Breast epithelium (tissue), 4 donors: ENCODE measurements at places on chromosomes 5 and 9. TPM values are rescaled to one million over a fixed set of nuclear protein-coding genes. Genes with fewer than 3 reads are reported as not detected.

- no peaks in the 10 kb centered on the region for H3K36me3 ChIP-seq
- no peaks in the 10 kb centered on the region for H3K4me1 ChIP-seq
- DNase-seq = no peak
- no peak overlapping the region for H3K27ac ChIP-seq
These were observed 43.7 kb upstream of the PRSS3 start for GRCh38 chr9:33751536-33752129.

- H3K4me3 ChIP-seq = no peak overlapping the region
- H3K4me1 ChIP-seq = peaks cover 6% of the 10 kb centered on the region
- DNase-seq = no peak
- H3K27ac ChIP-seq = peak overlapping the region; percentile 6
- no peaks in the 10 kb centered on the region for H3K27me3 ChIP-seq
- H3K36me3 ChIP-seq = no peaks in the 10 kb centered on the region
These were observed 78.6 kb downstream of the MRPS27 start for GRCh38 chr5:72241346-72242003.

GRCh38 chr5:160240350-160240749 lies 11.0 kb downstream of the FABP6 start:
- no peak for DNase-seq
- no peak overlapping the region for H3K27ac ChIP-seq
- H3K36me3 ChIP-seq = no peaks in the 10 kb centered on the region
- no peaks in the 10 kb centered on the region for H3K4me1 ChIP-seq
- no peak overlapping the region for H3K4me3 ChIP-seq

DNA sequence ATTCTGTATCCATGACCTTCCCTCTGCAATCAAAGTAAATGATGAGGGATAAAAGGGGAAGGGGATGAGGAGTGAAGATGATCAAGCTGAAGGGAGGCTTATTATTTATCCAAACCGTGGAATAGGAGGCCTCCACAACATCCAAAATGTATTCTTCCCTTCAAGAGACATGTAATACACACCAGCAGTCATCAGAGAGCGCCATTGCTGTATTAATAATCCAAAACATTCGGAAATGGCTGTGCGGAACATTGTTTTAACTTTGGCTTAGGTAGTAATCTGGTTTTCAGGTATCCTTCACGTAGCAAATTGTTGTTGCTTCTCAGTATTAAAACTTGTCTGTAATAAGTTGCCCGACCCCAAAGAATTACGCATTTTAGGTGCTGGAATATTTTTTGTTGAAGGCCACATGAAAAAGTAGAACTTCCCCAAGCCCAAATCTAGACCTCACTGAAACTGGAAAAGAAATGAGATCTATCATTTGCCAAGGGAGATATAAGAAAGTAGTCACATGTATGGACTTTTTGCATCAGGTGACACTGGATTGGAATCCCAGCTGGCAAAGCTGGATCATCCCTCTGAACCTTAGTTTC lies 2.6 kb upstream of the BOD1 start:
- no peaks in the 10 kb centered on the region for H3K36me3 ChIP-seq
- H3K27me3 ChIP-seq = no peaks in the 10 kb centered on the region
- no peaks in the 10 kb centered on the region for H3K4me1 ChIP-seq
- no peak overlapping the region for H3K27ac ChIP-seq
- no peak overlapping the region for H3K4me3 ChIP-seq
- DNase-seq = no peak

DNA sequence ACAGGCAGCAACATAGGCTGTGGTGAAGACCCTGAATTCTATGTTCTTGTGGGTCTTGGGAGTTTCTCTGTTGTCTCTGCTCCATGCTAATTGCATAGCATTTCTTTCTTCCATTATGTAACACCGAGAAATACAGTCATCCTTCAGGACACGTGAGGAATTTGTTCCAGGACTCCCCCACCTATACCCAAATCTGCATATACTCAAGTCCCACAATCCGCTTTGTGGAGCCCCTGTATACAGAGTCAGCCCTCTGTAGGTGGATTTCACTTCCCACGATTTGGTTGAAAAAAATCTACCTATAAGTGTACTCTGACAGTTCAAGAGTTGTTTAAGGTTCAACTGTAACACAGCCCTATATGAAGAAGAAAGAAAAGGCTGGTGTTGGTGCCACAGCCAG lies 22.1 kb downstream of the ANKRD33B start:
- no peak overlapping the region for H3K27ac ChIP-seq
- DNase-seq = no peak
- no peaks in the 10 kb centered on the region for H3K4me1 ChIP-seq
- no peaks in the 10 kb centered on the region for H3K36me3 ChIP-seq

GRCh38 chr5:177198738-177199137 lies 65.2 kb downstream of the NSD1 start:
- no peak overlapping the region for H3K4me3 ChIP-seq
- no peaks in the 10 kb centered on the region for H3K36me3 ChIP-seq

- H3K36me3 ChIP-seq = no peaks in the 10 kb centered on the region
- peaks cover 5% of the 10 kb centered on the region for H3K4me1 ChIP-seq
- H3K27me3 ChIP-seq = no peaks in the 10 kb centered on the region
- peak overlapping the region; percentile 71 for H3K4me3 ChIP-seq
- no peak for DNase-seq
- peak overlapping the region; percentile 99 for H3K27ac ChIP-seq
These were observed 1.3 kb downstream of the MAT2B start for GRCh38 chr5:163506726-163507125.

FOXD4L5 gene
- 0.29 TPM for total RNA-seq

ANKRD18A gene
- 4.3 TPM for total RNA-seq

PHAX gene
- 58.7 TPM for total RNA-seq

FOXD4L6 gene
- 0.15 TPM for total RNA-seq

EQTN gene
- 0.98 TPM for total RNA-seq

BTNL8 gene
- total RNA-seq = 0.15 TPM

DMRTA1 gene
- 12.2 TPM for total RNA-seq
